Activated effector memory CD4-positive, alpha-beta T cell treated with Interleukin-2 at 50 U/mL for 16 hours (primary cell): ENCODE measurements at places on chromosomes 6 and 20.

DNA sequence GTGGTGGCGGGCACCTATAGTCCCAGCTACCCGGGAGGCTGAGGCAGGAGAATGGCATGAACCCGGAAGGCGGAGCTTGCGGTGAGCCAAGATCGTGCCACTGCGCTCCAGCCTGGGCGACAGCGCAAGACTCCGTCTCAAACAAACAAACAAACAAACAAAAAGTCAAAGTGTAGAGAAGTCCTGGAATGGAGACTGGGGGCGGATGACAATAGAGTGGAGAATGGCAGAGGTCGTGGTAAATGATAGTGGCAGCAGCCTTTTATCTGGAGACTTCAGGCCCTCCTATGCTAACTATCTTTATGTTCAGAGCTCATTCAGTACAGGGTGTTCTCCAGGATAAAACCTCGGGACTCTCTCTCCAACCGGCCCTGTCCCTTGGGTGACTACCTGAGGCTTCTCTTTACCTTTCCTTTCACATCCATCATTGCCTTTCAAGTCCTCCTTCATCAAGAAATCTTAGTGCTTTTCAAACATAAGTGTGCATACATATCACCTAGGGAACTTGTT is 1.4 kb upstream of the FKBPL start:
- DNase-seq = no peak

- no peak for DNase-seq
Observed at GRCh38 chr20:35823937-35824336, 52.1 kb downstream of the PHF20 start.

DNA sequence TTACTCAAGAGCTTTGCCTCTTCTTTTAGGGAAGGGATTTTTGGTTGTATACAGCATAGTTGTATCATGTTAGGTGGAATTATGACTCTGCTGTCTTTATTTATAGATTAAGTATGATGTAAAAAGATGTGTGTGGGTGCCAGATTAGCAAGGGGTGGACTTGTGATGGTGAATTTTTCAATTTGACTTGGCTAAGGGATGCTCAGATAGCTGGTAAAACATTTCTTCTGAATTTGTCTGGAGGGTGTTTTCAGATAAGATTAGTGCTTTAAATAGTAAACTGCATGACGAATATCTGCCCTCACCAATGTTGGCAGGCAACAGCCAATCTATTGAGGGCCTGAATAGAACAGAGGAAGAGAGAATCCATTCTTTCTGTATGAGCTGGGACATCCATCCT is 173.3 kb upstream of the TNFAIP3 start:
- no peak for DNase-seq

DNA sequence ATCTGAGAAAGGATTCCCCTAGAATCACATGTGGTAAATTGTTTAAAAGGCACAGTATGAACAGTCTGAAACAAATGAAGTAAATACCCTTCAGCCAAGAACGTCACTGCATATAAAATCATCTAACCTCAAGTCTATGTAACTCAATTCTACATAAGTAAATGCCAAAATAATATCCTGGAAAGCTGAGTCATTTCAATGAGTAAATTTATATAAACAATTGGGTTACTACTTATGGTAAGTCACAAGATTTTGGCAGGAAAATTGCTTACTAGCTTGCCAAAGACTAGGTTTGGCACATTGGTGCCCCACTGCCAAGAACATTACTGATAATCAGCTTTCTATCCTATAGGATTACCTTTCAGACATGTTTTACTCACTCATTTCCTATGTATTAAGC is 8.4 kb downstream of the GMDS start:
- no peak for DNase-seq

DNA sequence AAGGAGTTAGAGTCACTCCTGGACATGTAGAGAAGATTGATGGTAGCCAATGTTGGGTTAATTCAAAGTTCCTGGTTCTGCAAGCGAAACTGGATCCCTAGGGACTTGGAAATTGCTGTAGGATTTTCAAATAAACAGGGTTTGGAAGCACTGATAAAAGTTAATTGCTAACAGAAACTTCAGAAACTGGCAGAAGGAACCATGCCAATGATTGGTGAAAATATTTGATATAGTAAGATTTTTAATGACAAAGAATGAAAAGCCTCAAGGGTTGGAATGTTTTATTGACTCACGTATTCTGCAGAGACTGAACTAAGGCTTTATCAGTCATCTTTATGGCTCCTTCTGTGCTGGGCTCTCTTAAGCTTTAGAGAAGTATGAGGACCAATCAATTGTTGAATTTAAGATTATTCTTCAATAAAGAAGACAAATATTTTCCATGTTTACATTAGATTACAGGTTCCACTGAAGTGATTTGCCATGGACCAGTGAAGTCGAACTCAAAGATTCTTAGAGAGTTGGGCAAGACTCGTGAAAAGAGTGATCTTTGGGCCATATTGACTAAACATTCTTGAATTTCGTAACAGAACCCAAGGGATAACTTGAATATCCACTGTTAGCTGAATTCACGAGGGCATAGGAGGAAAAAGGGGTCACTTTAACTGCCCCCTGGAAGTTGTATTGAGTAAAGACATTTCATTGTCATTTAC is 371.4 kb downstream of the HDGFL1 start:
- DNase-seq = no peak

- DNase-seq = no peak
Observed at GRCh38 chr6:133541040-133541439, 299.9 kb downstream of the EYA4 start.

- no peak for DNase-seq
Observed at GRCh38 chr6:2429032-2429431, 183.6 kb upstream of the GMDS start.

DNA sequence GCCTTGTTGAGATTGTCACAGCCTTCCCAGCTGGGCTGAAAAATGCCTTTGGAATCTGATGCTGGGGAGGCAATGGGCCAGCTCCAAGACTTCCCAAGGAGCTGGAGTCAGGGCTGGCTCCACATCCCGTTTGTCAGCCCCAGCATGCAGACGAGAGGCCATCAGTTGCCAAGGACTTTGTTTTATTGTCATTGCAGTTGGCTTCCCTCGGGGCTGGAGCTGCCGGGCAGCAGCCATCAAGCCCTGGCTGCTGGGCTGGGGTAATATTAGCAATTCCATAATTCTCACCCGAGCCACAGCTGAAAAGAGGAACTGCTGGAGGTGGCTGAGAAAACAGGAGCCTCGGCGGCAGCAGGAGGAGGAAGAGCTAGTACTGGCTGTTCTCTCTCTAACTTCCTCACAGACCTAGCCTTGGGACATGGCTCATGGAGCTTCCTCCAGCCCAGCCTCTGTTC is 182.5 kb downstream of the CDC5L start:
- DNase-seq = no peak
